ENCODE measurements at places on chromosomes 12 and 14. TPM values are rescaled to one million over a fixed set of nuclear protein-coding genes. Genes with fewer than 3 reads are reported as not detected.

The LRP1 gene
- 1.6 TPM for total RNA-seq

The MAP3K9 gene
- 0.57 TPM for total RNA-seq

The LMNTD1 gene
- 0.29 TPM for total RNA-seq

The COQ5 gene
- total RNA-seq, result 21.9 TPM

The CLEC12A gene
- total RNA-seq, result not detected

The INHBE gene
- not detected for total RNA-seq

The CCDC38 gene
- 0.10 TPM for total RNA-seq

The PPFIA2 gene
- not detected for total RNA-seq

The CLEC6A gene
- total RNA-seq, result not detected

The KRT83 gene
- not detected for total RNA-seq

The TIGAR gene
- total RNA-seq, result 16.3 TPM

The ACVRL1 gene
- total RNA-seq, result 629 TPM
